ENCODE measurements at places on chromosomes 6 and 20.

DNA sequence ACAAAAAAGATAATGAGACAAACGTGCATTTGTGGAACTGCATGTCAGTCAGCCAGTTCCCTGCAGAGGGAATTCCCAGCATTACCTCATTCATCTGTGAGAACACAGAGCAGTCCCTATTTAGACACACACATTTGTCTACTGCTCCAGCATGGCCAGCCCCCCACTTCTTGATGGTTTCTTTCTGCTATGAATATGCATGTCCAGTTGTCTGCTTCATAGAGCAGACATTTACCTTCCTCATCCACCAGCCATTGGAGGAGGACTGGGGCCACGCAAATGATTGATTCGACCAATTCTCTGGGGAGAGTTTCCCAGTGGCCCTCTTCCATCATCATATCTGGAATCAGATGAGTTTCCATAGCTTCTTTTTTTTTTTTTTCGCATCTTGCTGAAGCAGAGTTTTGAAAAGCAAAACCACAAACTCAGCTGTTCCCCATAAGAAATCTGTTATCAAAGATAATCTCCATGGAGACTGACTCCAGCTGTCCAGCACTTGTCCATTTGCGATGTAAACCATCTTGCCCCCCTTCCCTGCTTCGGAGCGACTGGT lies 11.8 kb downstream of the ENPP1 start:
- DNase-seq: no peak

GRCh38 chr6:118283766-118284165 lies 264.3 kb upstream of the PLN start:
- DNase-seq: peak; percentile 43

GRCh38 chr6:129695373-129696027 lies 14.5 kb downstream of the ARHGAP18 start:
- peak; percentile 32 for DNase-seq

GRCh38 chr20:61659246-61659993 lies 406.3 kb downstream of the TAF4 start:
- DNase-seq: no peak
